ENCODE measurements at places on chromosomes 6 and 20. TPM values are rescaled to one million over a fixed set of nuclear protein-coding genes. Genes with fewer than 3 reads are reported as not detected.

WFDC10B gene
- total RNA-seq, result not detected

TINAG gene
- not detected for total RNA-seq

FERMT1 gene
- 4.3 TPM for total RNA-seq

BACH2 gene
- total RNA-seq, result 0.64 TPM

XKR7 gene
- total RNA-seq, result not detected

RSPH4A gene
- total RNA-seq, result 0.32 TPM

MYLK2 gene
- total RNA-seq, result under 0.01 TPM

ENPP1 gene
- 6.0 TPM for total RNA-seq

ZBTB46 gene
- total RNA-seq, result 13.8 TPM

ADGB gene
- total RNA-seq, result not detected

FOXF2 gene
- total RNA-seq, result not detected

EYA4 gene
- under 0.01 TPM for total RNA-seq

TMEM200A gene
- total RNA-seq, result 47.7 TPM

DUSP15 gene
- total RNA-seq, result not detected

GRCh38 chr20:36728986-36729385 lies 16.9 kb downstream of the NDRG3 start:
- DNase-seq, result no peak

GRCh38 chr6:116278854-116279231 lies 887 bp downstream of the TSPYL1 start:
- DNase-seq, result no peak

- no peak for DNase-seq
These were observed 21.1 kb downstream of the TAF4 start for GRCh38 chr20:62044631-62045030.

- no peak for DNase-seq
These were observed 52.0 kb downstream of the ITCH start for GRCh38 chr20:34415079-34415478.

- DNase-seq, result peak; percentile 82
These were observed 46.3 kb downstream of the EZR start for GRCh38 chr6:158772851-158773371.

DNA sequence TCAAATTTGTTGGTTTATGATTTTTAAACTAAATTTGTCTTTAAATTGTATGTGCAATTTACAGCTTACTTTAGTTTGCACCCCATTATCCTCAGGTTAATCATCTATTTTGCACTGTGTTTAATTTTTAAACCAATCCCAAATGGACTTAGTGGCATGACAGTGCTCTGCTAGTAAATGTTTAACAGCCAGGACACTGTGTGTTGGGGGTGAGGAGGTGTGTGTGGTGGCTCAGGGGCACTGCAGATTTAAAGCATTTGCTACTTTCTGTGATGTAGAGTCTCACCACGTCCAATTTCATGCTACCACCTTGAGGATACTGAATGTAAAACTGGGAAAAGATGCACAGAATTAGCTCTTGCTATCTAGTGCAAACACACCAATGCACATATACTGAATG lies 225.7 kb downstream of the HAO1 start:
- DNase-seq, result no peak

DNA sequence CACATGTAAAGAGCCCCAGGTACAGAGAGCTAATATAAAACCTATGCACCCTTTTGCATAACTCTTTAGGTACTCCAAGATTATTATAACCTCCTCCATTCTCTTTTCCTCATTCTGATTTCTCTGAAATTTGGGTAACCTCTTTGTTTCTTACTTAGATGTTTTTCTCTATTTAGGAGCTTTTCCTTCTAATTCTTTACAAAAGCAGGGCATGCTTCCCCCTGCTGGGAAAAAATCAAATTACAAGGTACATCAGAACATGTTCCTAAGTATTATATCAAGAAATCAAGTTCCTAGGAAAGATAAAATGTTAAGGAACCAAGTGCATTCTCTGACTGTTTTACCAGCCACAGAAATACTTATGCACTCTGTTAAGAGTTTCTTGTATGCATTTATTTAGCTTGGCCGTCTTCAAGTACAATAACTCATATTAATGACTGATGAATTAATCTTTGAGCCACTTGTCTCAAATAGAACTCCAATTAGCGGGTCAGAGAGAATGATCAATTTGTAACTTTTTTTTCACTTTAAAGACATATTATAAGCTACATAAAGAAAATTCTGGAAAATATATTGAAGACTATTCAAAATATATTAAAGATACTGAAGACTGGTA lies 2.1 kb downstream of the KHDRBS2 start:
- peak; percentile 9 for DNase-seq

- no peak for DNase-seq
These were observed 464 bp downstream of the EHMT2 start for GRCh38 chr6:31896856-31897611.

Measured in fibroblast of villous mesenchyme (primary cell).